ENCODE measurements at places on chromosomes 13 and 19. TPM values are rescaled to one million over a fixed set of nuclear protein-coding genes. Genes with fewer than 3 reads are reported as not detected.

- DNase-seq, result no peak
Measured at GRCh38 chr19:50325310-50326100, 3.7 kb downstream of the KCNC3 start.

DNA sequence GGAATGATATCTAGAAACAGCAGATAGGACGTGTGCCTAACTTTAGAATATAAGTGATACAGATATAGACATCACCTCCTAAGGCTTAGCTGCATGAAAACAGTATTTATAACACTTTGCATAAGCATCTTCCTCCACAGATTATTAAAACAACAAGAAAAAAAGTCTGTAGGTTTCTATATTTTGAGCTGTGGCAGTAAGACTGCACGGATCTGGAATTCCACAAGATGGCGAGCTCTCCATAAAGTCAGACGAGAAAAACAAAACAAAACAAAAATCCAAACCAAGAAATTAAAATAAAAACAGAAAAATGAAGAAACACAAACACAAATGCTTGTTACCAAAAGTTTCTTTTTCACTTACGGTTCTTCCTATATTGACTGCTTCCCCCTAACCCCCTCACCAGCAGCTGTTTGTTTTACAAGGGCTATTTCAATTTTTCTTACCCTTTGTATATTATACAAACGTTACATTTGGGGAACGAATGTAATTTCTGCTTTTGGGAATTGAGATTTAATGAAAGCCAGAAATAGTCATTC, 285.8 kb downstream of the MYO16 start:
- peak; percentile 73 for DNase-seq

- no peak for DNase-seq
Measured at GRCh38 chr13:107803822-107804495, 411.4 kb downstream of the LIG4 start.

GRCh38 chr13:21481359-21481758, 22.3 kb upstream of the ZDHHC20 start:
- no peak for DNase-seq

- no peak for DNase-seq
Measured at GRCh38 chr19:47152632-47153031, 22.0 kb downstream of the SAE1 start.

DNA sequence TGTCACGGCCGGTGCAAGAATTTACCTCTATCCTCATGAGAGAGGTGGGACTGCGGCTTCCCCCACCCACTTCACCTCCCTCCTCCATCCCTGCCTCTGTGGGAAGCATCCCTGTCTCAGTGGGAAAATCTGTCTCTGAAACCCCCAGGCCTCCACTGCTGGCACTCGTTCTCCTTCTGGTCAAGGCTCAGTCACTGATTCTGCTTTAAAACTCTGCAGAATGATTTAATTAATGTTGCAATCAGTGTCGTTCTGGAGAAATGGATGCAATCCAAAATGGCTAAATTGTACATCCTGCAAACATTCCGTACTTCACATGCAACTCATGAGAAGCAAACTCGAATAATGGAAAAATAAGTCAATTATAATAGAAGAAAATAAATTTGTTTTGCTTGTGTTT, 5.6 kb downstream of the RASL11A start:
- no peak for DNase-seq

GRCh38 chr13:42367831-42368230, 95.9 kb downstream of the AKAP11 start:
- DNase-seq, result no peak

- DNase-seq, result no peak
Measured at GRCh38 chr19:13297023-13297422, 146.8 kb downstream of the IER2 start.

Gene MED4
- 33.8 TPM for total RNA-seq

Gene ZFP28
- total RNA-seq, result 5.4 TPM

Data from dermis microvascular lymphatic vessel endothelial cell (primary cell).